ENCODE measurements at places on chromosomes 6 and 20.

DNA sequence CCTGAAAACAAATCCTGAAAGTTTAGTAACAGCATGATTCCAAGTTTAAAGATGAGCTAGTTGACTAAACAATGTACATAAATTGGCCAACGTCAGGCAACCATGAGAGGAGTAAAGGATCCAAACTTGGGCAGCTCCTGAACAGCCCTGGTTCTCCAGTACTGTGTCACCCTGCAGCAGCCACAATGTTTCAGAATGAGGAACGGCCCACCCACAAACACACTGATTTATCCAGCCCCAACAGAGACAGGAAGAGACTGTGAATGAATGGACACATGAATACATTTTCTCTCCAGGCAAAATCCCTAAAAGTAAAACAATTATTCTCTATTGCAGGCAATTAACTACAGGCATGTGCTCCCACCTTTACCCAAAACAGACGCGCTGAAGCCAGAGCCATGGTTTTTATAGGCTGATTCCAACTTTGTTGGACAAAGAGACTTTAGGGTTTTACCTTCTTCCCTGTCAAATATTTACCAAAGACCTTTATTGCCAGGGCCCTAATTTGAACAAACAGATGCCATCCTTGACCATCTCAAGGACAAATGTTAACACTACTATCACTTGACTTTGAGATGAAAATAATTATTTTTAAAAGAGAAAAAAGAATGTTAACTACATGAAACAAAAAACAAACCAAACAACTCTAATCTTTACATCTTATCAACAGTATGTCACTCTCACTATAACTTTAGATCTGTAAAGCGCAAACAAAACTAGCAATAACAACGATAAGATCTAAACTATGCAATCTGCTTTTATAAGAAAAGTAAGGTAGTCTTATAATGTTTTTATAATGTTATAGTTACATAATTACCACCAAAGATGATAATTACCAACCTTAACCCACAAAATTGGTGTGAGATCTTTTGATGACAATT, 22.9 kb downstream of the CNKSR3 start:
- DNase-seq: no peak

- DNase-seq: no peak
Observed at GRCh38 chr20:37020636-37021035, 69.1 kb upstream of the SAMHD1 start.

DNA sequence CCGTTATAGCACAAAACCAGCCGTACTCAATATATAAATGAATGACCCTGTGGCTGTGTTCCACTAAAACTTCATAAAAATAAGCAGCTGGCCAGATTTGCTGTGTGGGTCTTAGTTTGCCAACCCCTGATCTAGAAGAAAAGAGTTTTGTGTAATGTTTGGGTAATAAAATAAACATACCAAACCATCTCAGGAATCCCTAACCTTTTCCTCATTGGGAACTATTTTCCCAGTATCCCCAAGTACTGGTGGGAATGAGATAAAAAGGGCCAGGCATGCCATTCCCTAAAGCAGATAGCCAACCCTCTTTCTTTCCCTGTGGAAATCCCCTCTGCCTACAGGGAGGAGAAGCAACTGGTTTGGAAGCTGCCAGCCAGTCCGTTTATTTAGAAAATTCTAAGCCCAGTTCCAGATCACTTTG, 169.1 kb upstream of the AKAP12 start:
- DNase-seq: no peak

- DNase-seq: no peak
Observed at GRCh38 chr6:14212020-14212419, 94.4 kb downstream of the CD83 start.

- no peak for DNase-seq
Observed at GRCh38 chr20:53306192-53306805, 287.3 kb downstream of the ZNF217 start.

DNA sequence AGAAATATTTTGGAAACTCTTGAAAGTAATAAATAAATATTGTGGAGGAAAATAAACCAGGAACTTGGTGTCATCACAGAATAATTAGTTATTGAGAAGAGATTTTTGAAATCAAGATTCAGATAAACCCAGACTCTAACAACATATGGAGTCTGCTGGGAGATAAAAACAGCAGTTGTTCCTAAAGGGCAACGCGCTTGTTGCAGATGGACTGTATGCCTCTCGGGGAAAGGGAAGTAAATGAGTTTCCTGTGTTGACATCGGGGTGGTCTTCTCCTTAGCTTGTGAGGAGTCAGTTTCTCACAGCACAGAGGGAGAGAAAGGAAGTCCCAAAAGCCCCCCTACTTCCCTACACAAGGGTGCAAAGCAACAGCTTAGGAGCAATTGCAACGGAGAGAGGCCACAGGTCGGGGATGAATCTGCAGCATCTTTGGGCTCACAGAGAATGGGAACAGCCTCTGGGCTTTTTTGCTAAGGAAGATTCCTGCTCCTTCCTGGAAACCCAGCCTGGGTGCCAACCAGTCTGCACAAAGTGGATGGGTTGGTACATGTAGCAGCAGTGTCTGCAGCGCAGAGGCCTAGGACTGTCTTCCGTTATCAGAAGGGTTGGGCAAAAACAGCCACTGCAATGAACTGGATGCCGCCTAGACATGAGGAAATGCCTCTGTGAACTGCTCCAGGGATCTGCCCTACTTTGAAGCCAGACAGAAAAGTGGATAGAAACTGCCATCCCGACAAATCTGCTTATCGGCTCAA, 603.0 kb upstream of the NRSN1 start:
- no peak for DNase-seq

DNA sequence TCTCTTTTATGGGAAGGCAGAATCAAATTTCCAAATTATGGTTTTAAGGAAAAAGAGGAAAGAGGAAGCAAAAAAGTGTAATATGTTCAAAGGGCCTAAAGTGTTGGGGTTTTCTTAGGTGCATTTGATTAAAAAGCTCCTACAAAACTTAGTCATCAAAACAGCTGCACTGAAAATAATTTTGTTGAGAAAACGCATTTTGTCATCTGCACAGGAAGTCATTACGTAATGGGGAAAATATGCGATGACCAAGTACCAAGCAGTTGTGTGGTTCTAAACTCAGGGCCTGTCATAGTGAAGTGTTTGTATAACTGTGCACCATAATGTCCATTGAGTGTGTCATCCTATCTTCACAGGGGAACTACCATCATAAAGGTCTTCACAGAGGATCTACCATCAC, 15.6 kb downstream of the HAO1 start:
- DNase-seq: peak; percentile 90

DNA sequence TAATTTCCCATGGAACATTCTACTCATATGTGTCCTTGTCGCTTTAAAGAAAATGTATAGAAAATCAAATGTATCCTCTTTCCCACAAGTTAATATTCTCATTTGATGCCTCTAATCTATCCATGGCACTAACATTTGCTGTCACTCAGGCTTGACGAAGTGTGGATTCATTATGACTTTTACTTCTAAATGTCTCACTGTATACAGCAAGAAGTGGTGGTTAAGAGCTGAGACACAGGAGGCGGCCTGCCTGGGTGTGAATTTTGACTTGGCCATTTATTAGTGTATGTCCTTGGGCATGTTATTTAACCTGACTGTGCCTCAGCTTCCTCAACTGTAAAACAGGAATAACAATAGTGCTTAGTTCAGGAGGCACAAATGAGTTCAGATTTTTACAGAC, 70.0 kb downstream of the TRMT6 start:
- DNase-seq: no peak

GRCh38 chr6:100344321-100344720, 120.4 kb downstream of the SIM1 start:
- no peak for DNase-seq

DNA sequence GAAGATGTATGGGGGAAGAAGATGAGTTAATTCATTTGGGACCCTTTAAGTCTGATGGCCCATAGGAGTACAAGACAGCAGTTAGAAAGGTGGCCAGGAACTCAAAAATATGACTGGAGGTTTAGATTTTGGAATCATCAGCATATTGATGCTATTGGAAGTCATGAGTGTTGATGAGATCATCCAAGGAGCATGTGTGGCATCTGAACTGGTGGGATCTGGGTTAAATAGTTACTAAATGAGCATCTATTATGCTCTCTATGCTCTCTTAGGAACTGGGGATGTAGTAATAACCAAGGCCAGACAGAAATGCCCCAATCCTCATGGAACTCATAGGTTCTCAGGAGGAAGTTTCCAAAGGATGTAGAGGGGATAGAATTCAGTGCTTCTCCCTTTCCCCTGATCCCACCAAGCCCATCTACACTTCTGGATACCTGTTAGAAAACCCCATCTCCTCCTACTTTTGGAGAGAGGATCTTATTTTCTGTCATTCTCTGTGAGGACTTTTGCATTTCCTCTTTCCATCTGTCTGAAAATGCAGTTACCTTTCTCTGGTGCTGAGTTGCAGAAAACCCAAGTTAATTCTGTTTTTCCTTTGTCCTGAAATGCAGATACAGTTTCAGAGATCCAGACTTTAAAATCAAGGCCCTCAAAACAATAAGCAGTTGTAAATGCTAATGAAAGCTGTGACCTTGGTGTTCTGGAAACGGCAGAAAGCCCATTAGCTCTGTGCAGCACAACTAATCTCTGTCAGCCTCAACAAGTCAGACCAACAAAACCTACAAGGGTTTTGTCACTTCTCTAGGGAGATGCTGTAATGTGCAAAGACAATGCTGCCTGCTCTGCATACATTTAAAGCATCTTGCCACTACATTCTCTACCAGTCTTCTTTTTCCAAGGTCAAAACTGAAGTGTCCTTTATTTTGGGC, 65.8 kb downstream of the TBC1D7 start:
- DNase-seq: no peak

- DNase-seq: no peak
Observed at GRCh38 chr6:147868427-147869190, 360.1 kb downstream of the SAMD5 start.

DNA sequence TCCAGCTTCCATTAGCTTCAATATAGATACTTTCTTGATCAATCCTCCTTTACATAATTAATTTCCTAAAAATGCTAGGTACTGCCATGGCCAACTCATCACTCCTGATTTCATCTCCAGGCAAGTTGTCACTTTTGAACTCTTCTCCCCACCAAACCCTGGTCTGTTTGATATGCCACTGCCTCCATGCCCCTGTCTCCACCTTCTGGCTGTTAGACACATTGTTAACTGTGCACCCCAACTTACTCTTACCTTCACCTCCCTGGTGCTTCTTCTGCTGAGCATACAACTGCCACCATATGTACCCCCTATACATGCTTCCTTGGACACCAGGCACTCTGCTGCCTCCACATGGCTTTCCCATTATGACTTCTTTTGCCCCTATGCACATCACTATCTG, 21.9 kb upstream of the AIG1 start:
- no peak for DNase-seq

DNA sequence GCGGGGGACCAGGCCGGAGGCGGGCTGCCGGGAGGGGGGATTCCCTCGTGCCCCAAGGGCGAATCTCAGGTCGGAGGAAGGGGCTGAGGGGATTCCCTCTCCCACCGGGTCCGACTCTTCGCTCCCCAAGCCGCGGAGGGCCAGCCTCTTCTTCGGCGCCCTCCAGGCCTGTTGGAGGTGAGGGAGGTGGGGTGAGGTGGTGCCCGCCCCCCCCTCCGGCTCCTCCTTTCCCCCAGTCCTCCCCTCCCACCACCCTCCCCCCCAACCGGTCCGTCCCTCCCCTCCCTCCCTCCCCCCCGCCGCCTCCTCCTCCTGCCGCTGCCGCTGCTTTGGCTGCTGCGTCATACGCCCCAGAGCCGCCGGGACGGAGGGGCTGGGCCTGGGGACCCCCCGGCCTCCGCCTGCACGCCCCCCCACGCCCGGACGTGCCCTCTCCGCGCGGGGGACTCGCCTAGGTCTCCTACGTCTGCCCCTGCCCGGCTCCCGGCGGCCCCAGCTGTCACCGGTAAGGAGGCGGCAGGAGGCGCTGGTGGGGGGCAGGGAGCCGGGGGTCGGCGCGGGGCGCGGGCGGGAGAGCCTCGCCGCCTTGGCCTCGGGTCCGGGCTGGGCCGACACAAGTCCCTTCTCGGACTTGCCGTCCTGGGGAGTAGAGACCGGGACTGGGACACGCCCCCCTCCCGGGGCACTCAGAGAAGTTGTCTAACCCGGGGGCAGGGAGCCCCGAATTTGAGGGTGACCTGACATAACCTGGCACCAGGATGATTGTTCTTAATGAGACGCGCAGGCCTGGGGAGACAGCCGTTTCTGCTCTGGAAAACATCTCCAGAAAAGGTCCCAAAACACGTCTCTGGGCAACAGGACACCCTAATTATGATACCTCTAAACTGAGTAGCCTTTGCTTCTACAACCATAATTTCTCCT, at the start of gene PHF1:
Gene PHF1 (plus strand): TSS at position 304 of the 921 bp plus-strand sequence. CDS start 1,250 bp downstream, outside the sequence.
- no peak for DNase-seq

DNA sequence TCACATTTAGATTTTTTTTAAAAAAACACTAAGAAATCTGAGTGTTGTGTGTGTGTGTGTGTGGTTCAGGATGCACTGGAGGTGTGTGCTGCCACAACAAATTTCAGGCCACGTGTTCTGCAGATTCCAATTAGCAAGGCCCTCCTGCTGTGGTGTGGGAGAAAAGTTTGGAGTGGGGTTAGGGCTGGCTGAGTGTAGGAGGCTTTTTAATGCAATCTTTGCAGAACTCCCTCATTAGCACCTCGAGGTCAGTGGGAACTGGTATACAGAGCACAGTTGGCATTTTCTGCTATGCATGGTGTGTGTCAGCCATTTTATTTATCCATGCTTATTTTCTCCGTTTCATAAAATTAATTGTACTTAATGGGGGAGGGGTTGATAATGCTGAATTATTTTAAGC, 187.6 kb downstream of the SOX4 start:
- DNase-seq: no peak

DNA sequence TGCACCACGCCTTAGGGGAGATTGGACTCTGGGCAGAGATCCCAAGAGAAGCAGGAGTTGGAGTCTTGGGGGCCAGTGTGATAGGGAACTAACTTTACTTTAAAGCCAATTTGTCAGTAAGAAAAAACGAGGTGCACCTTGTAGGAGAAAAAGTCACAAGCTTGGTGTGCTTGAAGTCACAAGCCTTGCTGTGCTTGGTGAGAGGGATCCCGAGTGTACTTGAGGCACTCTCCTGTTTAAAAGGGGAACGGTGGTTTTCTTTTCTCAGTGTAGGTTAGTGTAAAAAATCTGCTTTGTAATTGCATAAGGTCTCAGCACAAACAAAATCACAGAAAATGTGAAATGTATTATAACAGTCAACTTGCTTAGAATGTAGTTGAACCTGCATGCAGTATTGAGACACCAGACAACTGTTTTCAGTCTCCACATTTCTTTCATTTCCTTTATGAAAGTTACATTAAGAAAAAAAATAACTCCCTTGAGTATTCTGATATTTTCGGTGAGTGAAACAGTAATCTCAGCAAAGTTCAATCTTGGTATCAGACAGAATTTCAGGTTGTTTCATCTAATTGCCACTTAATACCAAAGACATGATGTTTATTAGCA, 111.1 kb upstream of the DUSP22 start:
- DNase-seq: no peak
